ENCODE measurements at places on chromosomes 7 and 10. TPM values are rescaled to one million over a fixed set of nuclear protein-coding genes. Genes with fewer than 3 reads are reported as not detected.

Gene PRSS1
- 3.0 TPM for polyA plus RNA-seq

Gene FAM25C
- not detected for polyA plus RNA-seq

Gene EFCAB10
- not detected for polyA plus RNA-seq

Gene ATG9B
- polyA plus RNA-seq, result 0.32 TPM

Gene SLC16A12
- 1.1 TPM for polyA plus RNA-seq

Measured in urinary bladder (tissue), 4 donors.